Esophagus mucosa (tissue), 1 donor: ENCODE measurements at places on chromosomes 1 and 21.

DNA sequence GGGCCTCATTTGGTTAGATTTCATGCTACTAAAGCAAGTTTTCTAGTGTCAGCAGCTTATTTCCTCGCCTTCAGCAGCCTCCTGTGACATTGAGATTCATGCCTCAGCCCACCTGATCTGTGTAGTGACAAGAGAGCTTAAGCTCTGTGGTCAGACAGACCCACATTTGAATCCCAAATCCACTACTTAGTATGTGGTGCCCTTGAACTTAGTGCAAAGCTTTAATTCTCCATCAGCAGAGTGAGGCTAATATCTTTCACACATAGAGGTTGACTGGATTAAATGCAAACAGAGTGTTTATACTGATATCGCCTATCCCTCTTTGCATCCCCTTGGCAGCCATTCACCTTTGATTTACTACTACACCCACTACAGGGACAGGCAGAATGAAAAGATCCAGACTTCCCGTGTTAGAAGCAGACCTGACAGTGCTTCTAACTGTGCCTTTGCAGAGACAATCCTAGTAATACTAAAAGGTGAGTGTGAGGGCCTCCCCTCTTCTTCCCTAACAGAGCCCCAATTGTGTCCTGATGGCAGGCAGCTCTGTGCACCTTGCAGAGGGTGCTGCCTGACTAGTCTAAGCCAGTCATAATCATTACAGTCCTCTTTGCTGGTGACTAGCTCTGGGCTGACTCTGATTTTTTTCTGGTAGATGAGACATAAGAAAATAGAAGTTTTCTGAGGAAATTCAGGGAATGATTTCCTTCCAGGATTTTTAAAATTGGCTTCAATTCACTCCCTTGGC lies 264.0 kb downstream of the CTH start:
- ATAC-seq: no peak

DNA sequence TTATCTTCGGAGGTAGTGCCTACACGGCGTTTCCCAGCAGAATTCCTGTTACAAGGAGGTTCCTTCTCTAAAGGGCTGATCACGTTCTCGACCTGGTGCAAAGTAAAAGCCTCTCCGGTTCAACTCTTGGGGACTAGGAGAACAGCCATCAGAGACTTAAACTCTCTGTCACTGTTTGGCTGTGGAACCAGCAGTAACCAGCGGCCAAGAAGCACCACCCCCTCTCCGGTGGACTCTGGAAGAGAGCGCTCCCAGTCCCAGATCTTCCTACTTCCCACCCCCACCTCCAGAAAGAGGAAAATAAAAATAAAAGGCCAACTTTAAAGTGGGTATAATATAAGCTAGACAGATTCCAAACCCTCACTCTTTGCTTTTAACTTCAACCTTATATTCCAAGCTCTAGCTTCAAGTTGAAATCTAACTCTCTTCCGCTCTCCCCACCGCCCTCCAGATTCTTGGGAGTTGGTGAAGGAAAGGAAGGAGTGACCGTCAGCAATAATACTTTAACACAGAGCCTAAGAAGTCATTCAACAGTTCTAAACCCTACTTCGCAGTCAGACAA lies 2.9 kb downstream of the BRINP3 start:
- ATAC-seq: no peak

- ATAC-seq: no peak
Measured at GRCh38 chr1:173137107-173137706, 69.9 kb downstream of the TNFSF4 start.

GRCh38 chr1:185016880-185017279 lies 28.5 kb upstream of the RNF2 start:
- ATAC-seq: no peak

DNA sequence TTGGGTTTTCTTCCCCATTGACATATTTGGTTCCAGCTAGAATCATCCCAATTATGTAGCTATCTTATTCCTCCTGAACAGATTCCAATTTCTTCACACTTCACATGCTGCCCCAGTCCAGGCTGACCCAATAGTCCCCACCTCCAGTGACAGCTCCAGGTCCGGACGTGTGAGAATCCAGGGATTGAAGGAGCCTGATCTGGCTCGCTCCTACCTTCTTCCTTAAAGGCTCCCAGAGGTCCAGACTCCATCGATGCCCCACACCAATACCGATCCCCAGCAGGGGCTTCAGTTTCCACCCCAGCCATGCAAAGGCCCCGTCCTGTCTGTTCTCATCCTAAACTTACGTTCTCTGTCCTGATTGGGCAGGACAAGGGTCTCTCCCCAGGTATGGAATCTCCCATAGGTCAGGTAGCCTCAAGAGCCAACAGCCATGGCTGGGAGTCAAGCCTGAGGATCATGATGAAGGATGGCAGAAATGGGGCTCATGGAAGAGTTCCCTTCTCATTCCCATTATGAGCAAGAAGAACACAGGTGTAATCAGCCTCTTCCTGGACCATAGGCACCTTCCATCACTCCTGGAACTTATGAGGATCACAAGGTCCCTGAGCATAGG lies 20.4 kb upstream of the SLAMF9 start:
- ATAC-seq: no peak

DNA sequence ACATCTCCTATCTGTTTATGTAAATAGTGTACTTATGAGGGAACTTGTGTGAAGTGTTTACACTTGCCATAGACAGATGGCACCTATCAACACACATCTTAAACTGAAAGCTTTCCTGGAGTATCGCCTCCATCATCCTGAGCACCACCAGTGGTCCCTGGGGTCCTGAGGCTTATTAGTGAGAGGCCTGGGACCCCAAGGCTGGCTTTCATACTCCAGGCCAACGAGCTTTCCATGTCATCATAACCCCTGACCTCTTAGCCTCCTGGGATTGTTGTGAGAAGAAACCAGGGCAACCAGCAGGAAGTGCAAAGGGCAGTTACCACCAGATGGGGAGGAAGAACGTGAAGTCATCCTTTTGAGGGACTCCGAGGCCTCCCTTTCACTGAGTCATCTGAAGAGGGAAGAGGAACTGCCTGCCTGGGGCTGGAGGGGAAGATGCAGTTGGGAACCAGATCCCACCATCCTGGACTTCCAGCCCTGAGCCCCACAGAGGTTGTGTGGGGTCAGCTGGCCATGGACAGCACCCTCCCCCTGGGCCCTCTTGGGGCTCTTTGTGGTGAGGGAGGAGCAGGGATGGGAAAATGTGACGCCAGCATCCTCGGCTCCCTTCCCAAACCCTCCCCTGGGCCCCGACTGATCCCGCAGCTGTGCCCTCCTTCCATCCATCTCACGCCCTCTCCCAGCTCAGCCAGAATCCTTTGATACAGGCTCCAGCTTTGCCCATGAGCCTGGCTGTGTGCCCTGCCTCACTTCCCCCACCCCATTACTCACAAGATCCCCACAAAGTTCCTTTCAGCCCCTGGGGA lies 5.8 kb downstream of the INKA2 start:
- ATAC-seq: peak; percentile 40

GRCh38 chr1:153599847-153600246 lies 13.1 kb downstream of the S100A16 start:
- ATAC-seq: no peak

GRCh38 chr1:29123887-29124365 lies at the start of gene TMEM200B:
Gene TMEM200B (minus strand): TSS chr1:29123903. CDS start chr1:29121828, 2,075 bp downstream.
- ATAC-seq: no peak

DNA sequence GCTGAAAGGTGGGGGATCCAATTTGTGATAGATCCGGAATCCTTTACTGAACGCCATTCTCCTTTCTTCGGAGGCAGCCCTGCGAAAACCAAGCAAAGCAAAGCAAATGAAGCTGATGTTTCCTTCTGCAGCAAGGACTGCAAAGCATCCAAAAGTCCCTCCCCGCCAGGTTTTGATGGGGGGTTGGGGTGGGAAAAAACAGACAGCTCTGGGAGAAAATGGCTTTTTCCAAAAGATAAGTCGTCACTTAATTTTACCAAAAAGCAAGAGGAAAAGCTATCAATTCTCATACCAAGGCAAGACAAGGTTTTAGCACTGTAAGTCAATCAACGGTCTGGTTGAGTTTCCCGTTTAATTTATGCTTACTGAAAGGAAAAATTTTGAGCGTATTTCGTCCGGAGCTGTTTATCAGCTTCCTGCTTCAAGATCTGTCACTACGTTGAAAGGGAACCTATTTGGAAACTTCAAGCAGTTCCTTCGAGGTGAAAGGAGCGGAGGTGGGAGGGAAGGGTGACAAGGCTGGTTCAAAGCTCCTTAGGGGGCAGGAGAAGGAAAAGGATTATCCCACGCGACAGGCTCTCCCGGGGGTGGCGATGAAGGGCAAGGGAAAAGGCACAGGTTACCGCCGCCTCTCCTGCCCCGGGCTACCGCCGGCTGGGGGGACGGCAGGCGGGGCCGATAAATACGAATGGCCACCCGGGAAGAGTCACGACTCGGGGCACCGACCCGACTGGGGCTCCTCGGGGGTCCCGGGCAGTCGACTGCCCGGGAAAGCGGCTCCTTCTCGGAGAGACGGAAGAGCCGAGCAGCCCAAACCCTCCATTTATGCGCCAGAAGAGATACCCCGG lies 750 bp downstream of the SYNJ1 start:
- peak; percentile 21 for ATAC-seq

DNA sequence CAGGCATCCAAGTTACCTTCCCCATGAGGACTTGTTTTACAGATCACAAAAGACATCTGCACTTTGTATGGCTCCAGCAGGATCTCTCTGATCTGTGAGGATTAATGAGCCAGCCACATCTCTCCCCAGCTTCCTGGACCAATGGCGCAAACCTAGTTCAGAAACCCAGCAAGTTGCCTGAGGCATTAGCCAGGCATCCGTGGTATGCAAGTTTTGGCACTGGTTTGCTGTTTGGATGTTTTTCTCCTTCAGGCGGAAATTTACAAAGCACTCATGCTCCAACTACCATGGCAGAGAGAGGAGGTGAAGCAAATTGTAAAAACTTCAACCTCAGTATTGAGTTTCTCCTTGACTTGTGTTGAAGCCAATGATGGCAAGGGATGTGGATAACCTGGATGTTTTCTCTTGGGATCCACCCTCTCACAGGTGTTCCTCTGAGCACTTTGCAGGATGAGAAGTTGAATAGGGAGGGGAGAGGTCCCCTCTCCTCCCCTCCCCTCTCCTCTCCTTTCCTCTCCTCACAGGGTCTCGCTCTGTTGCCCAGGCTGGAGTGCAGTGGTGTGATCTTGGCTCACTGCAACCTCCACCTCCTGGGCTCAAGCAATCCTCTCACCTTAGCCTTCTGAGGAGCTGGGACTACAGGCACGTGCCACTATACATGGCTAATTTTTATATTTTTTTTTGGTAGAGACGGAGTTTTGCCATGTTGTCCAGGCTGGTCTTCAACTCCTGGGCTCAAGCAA lies 25.6 kb upstream of the ENO1 start:
- peak; percentile 41 for ATAC-seq

DNA sequence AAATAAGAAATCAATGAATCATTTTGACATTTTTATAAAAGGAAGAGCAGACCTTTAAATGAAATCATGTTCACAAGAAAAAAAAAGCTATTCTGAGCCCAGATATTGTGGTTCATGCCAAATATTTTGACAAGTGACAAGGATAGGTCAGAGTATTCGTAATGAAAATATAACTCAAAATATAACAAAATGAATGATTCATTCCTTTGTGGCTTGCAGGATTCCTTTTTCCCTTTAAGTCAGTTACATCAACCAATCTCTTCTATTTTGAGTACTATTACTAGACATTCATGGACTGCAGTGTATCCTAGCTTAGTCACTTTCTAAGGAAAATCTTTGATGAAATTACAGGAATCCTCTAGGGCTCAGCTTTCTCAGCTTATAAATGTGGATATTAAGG lies 188.7 kb downstream of the COL11A1 start:
- ATAC-seq: no peak

DNA sequence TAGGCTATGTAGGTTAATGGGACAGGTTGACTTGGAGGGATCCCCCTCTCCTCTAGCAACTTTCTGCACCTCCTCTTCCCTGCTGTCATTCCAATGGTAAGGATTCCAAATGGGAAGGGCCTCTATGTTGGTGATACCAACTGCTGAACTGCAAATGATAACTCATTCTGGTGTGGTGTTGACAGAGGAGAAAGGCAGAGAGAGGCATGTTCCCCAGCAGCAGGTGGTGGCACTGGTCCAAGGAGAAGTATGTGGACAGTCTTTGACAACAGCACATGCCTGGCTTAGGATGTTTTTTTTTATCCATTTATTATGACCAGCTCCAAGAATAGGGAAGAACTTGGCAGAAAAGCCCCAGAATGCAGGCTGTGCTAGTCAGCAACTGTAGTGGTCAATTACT lies 19.6 kb upstream of the SPAG17 start:
- ATAC-seq: no peak

GRCh38 chr21:41488080-41488479 lies 19.9 kb downstream of the TMPRSS2 start:
- peak; percentile 66 for ATAC-seq

- ATAC-seq: no peak
Measured at GRCh38 chr1:168972225-168972624, 134.3 kb upstream of the ATP1B1 start.

DNA sequence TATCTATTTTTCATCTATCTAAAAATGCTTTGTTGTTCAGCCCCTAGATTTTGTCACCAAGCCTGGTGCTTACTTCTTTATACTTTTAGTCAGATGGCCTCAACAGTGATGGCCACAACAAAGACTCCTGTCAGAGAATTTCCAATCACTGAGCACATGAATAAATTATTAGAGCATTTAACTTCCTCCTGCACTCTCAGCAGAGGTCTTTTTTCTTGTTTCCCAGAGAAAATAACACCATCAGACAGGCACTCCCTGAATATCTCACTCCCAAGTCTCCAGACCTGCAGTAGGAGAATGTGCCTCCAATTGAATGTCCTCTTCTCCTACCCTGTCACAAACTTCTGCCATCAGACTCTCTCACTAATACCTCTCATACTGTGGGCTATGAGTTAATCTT lies 616.0 kb upstream of the NR5A2 start:
- ATAC-seq: no peak

GRCh38 chr1:160637821-160638539 lies 8.9 kb downstream of the SLAMF1 start:
- no peak for ATAC-seq

DNA sequence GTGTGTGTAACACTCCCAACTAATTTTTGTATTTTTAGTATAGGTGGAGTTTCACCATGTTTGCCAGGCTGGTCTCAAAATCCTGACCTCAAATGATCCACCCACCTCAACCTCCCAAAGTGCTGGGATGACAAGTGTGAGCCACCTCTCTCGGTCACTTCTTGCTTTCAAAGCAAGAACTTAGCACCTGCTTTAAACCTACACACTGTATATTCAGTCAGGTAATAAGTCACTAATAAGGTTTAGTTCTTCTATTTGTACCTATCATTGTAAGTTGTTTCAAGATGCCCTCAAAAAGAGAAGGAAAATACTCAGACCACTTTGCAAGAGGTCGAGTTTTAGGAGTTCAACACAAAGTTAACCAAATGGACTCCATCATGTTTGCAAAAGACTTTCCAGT lies 431.3 kb downstream of the MRPL39 start:
- ATAC-seq: no peak

DNA sequence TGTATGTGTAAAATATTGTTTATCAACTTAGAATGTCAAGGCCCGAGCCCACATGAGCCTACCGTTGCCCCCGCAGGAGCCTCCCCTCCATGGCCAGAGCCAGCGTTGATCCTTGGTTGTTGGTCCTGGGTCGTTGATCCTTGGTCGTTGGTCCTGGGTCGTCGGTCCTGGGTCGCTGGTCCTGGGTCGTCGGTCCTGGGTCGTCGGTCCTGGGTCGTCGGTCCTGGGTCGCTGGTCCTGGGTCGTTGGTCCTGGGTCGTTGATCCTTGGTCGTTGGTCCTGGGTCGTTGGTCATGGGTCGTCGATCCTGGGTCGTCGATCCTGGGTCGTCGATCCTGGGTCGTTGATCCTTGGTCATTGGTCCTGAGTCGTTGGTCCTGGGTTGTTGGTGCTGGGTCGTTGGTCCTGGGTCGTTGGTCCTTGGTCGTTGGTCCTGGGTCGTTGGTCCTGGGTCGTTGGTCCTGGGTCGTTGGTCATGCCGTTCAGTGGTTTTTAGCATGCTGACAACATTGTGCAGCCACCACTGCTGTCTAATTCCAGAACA lies 105.0 kb upstream of the TMEM51 start:
- no peak for ATAC-seq
